NCI-H2081 (cell line): ENCODE measurements at places on chromosomes 2 and 18.

GRCh38 chr18:55287149-55287806 lies 300.7 kb downstream of the TCF4 start:
- peak; percentile 5 for DNase-seq

DNA sequence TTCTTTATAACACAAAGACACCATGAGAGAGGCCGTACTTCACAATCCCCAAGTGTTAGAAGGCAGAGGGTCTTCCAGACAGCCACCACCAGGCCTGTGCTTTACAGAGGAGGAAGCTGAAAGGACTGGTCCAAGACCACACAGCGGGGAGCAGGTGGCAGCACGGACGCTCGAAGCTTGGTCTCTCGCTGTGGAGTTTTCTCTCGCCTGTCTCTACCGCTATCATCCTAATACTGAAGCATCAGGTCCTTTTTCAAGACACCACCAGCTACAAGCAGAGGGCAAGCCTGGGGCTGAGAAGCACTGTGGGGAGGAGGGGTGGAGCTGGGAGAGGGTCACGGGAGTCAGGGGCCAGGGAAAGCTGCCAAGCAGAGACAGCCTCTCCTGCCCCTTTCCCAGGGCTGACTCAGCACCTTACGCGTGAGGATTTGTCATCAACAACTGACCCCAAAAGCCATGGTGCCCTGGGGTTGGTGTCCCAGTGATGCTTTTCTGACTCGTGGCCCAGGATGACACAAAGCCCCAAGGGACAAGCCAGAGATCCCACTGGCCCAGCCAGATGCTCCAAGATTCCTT lies 31.9 kb upstream of the FOSL2 start:
- DNase-seq: no peak

DNA sequence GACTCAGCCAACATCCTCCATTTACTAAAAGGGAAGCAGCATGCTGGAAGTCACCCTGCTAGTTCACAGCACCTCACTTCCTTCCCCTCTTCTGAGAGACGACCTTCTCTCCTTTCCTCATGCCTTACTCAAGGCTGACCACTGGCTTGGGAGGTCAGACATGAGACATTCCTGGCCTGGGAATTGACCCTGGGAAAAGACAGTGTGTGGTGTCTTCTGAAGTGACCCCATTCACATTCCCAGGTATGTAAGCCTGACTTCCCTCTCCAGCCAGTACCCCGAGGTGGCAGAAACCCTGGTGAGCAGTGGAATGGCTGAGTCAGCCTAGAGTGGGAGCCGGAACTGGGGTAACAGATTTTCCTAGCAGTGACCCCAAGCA lies 92.4 kb downstream of the PLB1 start:
- no peak for DNase-seq

DNA sequence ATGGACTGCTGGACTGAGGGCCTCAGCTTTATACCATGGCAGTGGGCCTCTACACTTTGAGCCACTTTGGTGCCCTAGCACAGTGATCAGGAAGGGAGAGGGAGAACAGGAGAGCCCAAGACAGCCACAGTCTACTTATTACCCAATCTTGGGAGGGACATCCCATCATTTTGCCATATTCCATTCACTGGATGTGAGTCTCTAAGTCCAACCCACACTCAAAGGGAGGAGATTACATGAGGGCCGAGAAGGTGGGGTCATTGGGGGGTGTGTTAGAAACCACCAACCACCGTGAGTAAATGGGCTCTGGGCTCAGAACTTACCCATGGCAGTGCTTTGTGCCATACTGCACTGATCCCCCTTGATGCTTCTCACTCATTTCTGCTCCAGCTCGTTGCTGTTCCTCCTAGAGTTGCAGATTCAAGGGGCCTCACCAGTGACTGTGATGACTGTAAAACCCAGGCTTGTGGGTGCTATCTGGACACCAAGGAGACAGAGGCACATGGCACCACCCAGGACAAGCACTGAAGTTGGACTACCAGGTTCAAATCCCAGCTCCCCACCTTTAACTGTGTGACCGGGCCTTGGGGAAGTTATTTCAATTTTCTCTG lies 97.6 kb upstream of the RAB6C start:
- no peak for DNase-seq

GRCh38 chr18:49352321-49352720 lies 108.1 kb downstream of the DYM start:
- no peak for DNase-seq

- DNase-seq: no peak
Observed at GRCh38 chr2:103284750-103285149, 522.9 kb downstream of the TMEM182 start.

- peak; percentile 82 for DNase-seq
Observed at GRCh38 chr2:44706681-44707553, 234.6 kb upstream of the SIX3 start.

GRCh38 chr2:188450732-188451483 lies 159.2 kb downstream of the GULP1 start:
- DNase-seq: no peak

- DNase-seq: no peak
Observed at GRCh38 chr2:70321370-70321769, 19.5 kb upstream of the FAM136A start.

DNA sequence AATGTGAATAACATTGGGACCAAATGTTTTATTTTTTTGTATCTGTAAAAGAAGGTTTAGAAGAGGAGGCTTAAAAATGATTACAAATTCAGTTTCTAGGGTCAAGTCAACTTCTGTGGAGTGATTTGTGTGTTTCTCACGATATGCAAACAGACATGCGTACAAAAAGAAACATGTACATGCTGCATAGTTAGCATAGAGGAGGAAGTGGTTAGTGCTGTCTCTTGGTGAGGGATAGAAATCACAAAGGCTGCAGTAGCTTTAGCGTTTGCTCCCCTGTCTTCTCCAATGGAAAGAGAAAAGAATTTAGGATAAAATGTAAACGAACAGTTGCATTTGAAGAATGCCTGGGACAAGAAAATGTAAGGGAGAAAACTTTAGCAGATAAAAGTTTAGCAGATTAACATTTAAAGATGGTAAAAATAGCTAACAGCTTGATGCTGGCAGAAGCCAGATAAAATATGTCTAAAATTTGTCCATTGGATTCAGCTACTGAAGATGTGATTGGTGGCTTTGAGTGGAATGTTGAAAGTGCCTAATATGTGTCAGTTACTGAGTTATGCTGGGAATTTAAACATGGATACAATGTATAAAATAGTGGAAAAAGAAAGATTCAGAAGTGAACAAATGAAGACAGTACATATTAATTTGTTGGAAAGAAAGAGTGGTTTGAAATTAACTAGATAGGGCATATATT lies 44.9 kb downstream of the MALT1 start:
- DNase-seq: no peak

DNA sequence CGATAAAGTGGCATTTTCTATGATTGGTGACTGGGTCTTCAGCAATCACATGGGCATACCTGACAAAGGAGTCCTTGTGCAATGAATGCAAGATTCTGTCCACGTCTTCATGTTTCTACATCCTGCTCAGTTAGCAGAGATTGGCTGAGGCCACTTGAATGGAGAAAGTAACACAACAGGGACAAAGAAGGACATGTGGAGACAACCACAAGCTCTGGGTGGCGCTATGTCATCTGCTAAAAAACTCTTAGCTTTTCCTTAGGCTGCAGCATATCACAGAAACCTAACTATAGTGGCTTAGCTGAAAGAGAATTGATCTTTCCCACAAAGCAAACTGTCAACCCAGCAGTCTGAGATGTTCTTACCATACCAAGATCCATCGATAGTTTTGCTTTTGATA lies 1109.7 kb downstream of the SOCS6 start:
- peak; percentile 37 for DNase-seq

DNA sequence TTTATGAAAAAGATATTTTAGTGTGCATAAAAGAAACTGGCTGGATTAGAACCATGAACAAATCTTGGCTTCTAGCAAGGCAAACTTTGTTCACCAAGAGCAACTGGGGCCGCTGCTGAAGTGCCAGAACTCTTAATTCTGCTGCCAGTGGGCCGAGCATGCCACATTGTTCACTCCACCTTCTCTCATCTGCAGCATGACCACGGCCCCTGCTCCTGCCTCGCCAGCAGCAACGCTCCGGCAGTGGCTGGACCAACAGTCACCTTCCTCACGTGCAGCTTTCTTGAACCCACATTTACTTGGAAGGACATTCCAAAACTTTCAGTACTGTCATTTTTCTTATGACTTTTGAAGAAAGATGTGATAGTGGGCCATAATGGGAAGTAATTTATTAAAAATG lies 213.8 kb downstream of the PIEZO2 start:
- no peak for DNase-seq

DNA sequence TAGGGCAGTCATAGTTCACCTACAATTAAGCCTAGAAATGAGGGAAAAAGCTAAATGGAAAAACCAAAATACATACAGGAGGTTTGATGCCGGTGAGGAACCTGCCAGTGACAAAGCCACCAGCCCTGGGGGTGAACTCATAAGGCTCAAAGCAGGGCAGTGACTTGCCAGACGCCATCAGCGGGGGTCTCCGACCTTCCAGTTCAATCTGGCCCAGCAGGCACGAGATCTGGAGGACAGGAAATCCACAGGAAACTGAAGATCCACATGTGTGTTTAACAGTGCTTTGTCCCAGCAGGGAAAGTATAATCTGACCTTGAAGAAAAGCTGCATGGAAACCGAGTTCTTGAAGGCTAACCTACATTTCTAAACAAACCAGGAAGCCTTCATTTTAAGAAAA lies 60.1 kb downstream of the POLR1A start:
- no peak for DNase-seq

DNA sequence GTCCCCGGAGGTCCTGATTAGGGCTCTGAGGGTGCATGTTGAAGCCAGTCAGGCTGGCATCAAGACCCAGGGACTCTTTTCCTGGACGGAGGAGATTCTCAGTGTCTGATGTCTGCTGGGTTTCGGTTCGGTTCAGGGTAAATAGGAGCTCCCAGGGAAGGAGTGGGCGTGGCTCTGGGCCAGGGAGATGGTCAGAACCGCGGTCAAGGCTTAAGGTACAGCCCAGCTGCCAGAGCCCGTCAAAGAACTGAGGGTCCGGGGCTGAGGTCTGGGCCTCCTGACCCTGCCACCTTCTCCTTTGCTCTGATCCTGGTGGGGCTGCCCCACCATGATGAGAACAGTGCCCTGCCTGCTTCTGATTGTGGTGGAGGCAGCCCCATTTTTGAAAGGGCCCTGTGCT lies 39.8 kb downstream of the LPIN1 start:
- DNase-seq: no peak

- peak; percentile 53 for DNase-seq
Observed at GRCh38 chr18:24543795-24544498, 83.5 kb downstream of the HRH4 start.

DNA sequence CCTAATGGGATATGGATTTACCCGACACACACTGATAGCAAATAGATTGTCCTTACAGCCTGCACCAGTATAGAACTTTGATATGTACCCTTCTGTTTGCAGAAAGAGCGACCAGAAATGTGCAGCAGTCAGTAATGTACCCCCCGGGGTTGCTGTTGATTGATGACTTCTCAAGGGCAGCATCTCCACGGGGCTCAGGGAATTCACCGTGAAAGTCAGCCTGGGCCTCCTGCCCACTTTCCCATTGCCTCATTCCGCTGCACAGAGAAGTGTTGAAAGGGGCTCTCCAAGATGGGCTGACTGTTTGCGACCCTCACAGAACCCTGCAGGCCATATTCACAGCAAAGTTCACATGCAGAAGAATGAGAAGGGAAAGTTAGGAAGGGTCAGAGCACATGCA lies 241.3 kb downstream of the PRKCE start:
- DNase-seq: peak; percentile 83

GRCh38 chr18:43819397-43819796 lies 542.1 kb upstream of the SYT4 start:
- no peak for DNase-seq

- no peak for DNase-seq
Observed at GRCh38 chr2:68774569-68775271, 40.1 kb downstream of the ARHGAP25 start.

- no peak for DNase-seq
Observed at GRCh38 chr18:61334491-61334850, 1.2 kb downstream of the CDH20 start.

DNA sequence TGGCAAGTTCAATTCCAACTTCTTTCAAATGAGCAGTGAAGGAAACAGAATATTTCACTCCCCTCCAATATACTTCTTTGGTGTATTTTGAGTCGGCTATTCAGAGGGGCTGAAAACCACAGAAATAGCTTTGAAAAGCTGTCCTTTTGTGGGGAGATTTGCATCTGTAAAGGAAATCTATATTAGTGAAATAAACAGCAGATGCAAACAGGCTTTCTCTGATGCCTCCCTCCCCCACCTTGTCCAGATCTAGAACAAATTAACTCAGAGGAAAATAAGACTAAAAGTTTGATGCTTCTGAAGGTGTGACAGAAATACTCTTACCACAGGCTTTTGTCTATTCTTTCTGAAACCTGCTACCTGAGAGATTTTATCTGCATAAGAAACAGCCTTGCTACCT lies 808.5 kb downstream of the CPS1 start:
- DNase-seq: no peak

GRCh38 chr2:239287461-239287860 lies 113.4 kb downstream of the HDAC4 start:
- no peak for DNase-seq

DNA sequence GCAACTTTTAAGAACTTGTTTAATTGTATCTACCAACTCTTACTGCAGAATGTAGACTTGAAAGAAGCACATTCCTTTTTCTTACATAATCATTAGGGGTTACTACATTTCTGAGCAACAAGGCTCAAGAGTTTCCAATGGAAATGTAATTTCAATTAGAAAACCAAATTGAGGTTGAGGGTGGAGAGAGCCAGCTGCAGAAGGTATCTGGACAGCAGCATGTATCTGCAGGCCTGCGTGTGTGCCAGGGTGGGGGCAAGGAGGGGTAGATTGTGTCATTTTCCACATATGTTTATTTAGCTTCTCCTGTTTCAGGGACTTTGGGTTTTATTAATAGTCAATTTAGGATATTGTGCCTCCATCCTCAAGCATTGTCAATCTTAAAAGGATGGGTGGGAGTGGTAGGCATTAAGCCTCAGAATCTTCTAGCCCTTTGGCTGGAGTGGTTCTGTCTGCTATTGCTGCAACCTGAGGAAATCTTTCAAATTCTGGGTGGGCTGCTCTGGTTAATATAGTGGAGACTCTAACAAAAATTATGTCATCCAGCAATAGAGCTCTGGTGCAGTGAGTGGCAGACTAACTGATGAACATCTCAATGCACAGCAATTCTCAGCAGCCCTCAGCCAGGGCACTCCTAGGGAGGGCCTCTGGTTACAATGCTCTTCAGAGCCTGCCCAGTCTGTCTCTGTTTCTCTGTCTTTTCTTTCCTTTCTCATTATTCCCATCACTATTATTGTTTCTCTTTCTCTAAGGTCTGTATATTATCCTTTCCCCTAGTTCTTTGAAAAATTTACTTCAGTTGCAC lies 151.4 kb downstream of the RPIA start:
- no peak for DNase-seq

- DNase-seq: no peak
Observed at GRCh38 chr18:25449046-25449445, 97.1 kb upstream of the ZNF521 start.

DNA sequence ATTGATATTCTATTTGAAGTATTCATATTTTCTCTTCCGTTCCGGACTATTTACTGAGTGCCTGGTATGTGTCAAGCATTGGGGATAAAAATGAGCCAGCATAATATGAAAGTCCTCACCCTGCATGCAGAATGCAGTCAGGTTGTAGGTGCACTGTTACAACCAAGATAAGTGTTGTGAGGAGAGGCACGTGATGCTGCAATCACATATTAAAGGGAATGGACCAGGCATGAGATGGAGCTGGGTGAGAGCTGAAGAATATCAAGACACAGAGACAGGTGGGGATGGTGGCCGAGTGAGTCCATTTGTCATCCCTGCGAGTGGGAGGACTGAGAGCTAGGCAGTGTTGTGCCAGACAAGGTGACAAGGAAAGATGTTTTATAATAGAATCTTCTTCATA lies 52.3 kb downstream of the MFSD6 start:
- no peak for DNase-seq
